Activated CD4-positive, alpha-beta T cell treated with anti-CD3 and anti-CD28 coated beads for 36 hours (primary cell): ENCODE measurements at places on chromosomes 1 and 21.
A peak's percentile ranks its signal among the peaks of the same experiment; 100 is the strongest.

DNA sequence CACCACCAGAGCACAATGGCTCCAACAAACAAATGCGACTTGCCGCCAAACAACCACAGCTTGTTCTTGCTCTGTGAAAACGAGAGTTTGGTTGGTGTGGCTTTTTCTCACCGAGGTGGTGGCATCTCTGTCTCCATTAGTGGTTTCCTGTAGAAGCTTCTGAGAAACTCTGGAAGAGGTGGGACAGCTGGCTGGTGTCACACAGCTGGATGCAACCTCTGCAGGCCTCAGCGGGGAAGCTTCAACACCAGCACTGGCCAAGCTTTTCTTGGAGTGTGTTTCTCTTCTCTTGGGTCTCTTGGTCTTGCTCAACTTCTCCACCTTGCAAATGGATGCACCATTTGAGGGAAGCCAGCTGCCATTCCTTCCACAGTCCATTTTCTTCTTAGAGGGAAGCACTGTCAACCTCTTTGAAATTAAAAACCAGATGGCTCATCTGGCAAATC, 124.8 kb downstream of the KCNN3 start:
- DNase-seq = peak; percentile 76

GRCh38 chr1:43285269-43285990, at the start of gene C1orf210:
Gene C1orf210 (minus strand): TSS chr1:43285581. CDS start chr1:43283270, 2,311 bp downstream.
- DNase-seq = no peak

GRCh38 chr1:113714606-113715269, 44.5 kb downstream of the PHTF1 start:
- no peak for DNase-seq

GRCh38 chr1:31051611-31052010, 13.9 kb downstream of the PUM1 start:
- no peak for DNase-seq

DNA sequence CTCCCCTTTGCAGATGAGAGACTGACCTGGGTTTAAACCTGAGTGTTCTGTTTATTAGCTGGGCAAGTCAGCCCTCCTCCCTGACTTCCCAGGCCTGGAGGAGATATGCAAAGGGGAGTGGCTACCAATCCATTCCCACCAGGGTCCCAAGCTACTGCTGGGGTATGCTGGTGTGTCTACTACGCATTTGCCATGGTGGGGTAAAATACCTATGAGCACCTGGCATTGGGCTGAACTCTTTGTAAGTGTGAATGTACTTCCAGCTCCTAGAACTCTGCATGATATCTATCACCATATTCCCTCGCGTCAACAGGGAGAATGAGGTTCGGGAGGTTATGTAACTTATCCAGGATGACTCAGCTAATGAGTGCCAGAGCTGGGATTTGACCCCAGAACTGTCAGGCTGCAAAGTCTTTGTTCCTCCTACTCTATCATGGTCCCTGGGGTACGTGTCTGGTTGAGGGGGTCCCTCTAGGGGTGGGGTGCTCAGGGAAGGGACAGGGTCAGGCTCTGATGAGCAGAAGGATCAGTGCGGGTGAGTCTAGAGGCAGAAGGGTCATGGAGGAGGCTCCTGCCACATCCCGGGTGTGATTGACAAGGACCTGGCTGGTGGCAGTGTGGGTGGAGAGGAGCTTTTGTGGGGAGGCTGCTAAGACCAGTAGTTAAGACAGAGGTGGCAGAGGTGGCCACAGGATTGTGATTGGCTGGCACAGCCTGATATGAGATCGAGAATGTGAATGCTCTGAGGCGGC, 16.7 kb downstream of the AMPD2 start:
- no peak for DNase-seq

GRCh38 chr21:25039461-25040380, 567.6 kb downstream of the MRPL39 start:
- no peak for DNase-seq

DNA sequence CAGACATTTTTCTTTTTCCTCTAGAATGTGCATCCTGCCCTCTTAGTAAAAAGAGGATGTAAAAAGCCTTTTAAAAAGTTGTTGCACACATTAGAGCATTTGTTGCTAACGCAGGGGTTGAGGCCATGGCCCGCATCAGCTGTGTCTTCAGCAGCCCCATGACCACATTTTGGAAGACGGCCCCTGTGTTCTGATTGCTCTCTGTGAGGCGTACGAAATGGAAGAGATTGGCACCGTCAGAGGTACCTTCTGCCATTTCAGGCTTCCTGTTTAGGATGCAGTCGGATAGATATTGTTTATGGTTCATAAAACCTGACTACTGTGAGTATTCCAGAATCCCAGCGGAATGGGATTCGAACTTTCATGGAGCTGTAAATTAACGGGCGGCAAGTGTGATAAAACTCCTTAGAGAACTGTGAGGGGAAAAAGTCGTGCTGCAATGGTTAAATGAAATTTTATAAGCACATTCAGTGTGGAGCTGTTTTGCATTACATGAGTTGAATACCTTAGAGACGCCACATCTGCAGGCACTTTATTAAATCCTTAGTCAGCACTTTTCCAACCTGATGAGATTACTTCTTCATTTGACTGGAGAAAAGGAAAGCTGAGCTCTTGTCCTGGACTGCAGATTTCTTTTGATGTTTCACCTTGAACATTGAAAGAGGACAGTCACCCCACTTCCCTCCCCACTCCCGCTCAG, 273.9 kb downstream of the TM2D1 start:
- no peak for DNase-seq
